RPMI7951 (cell line): ENCODE measurements at places on chromosomes 1 and 21. TPM values are rescaled to one million over a fixed set of nuclear protein-coding genes. Genes with fewer than 3 reads are reported as not detected.

The GPR52 gene
- 0.24 and 0.49 TPM in 2 replicates for total RNA-seq

DNA sequence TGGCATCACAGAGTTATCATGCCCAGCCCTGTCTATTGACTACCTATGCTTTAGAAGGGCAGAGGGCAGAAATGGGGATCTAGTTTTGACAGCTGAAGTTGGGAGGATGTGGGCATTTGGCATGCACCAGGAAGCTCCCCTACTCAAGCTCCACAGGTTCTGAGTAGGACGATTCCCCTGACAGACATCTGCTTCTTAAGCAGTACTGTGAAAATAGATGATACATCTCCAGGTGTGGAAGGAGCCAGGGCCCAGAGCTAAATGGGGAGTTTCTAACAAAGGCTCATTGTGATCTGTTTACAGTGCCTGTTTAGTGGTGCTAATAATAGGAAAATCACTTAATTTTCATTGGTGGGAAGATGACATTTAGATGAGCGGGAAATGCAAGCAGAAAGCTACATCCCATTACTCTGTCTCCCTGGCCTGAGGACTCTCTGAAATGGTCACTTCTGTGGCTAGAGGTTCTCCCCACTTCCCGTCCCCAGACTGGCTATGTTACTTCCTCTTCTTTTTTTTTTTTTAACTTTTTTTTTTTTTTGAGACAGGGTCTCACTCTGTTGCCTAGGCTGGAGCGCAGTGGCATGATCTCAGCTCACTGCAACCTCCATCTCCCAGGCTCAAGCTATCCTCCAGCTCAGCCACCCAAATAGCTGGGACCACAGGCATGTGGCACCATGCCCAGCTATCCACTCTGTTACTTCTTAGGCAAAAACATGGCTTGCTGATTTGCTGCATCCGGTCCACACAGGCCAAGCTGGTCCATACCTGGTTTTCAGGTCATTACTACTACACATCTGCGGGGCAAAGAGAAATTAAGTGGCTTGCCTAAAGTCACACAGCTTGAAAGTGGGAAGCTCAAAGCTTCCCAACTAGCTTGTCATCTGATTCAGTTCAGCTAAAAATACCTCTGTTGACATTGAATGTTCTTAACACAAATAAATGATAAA is 23.2 kb upstream of the CNIH3 start:
- peak; percentile 94 for DNase-seq

GRCh38 chr1:115546846-115547245 is 94.9 kb upstream of the VANGL1 start:
- no peak for DNase-seq

- DNase-seq, result no peak
Measured at GRCh38 chr1:14848625-14849024, 250.1 kb downstream of the KAZN start.
